Posterior vena cava (tissue), 2 donors: ENCODE measurements at places on chromosomes 13 and 19. TPM values are rescaled to one million over a fixed set of nuclear protein-coding genes. Genes with fewer than 3 reads are reported as not detected.

DNA sequence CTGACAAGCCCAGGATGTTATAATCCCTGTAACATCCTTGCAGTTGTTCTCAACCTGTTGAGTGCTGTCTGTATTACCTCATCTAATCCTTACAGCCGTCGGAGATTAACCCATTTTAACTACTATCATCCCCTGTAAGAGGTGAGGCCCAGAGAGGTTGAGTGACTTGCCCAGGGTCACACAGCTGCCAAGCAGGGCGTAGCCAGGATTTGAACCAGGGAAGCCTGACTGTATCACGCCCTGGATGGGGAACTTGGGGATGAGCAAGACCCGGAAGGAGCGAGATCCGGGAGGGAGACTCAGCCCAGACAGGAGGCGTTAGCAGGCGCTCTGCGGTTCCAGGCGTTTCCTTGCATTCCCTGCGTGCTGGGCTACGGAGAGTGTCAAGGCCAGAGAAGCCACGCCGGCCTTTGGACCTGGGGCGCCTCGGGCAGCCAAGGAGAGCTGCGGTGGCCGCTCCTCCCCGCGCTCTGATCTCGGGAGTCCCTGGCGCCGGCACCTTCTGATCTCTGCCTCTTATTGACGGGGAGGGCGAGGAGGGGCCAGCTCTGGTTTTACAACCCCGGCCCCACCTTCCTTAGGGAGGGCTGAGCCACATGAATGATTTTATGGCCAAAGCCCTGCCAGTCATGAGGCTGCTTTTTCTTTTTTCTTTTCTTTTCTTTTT lies 6.2 kb downstream of the SULT2B1 start:
- no peak for DNase-seq

- no peak for DNase-seq
Observed at GRCh38 chr13:28319528-28319927, 175.4 kb downstream of the FLT1 start.

OR7D2 gene
- total RNA-seq = not detected

PRDX2 gene
- total RNA-seq = 126 TPM

DNA sequence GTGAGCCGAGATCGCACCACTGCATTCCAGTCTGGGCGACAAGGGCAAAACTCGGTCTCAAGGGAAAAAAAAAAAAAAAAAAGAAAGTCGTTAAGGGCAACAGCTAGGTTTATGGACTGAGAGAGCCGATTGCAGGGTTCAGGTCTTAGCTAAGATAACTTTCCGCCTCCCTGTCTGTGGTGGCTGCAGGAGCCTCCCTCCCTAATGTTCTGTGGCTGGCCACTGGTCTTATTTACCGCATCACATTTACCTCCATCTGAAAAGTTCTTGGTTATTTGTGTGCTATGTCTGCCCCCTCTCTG lies 722 bp upstream of the CRTC1 start:
- no peak for DNase-seq

DNA sequence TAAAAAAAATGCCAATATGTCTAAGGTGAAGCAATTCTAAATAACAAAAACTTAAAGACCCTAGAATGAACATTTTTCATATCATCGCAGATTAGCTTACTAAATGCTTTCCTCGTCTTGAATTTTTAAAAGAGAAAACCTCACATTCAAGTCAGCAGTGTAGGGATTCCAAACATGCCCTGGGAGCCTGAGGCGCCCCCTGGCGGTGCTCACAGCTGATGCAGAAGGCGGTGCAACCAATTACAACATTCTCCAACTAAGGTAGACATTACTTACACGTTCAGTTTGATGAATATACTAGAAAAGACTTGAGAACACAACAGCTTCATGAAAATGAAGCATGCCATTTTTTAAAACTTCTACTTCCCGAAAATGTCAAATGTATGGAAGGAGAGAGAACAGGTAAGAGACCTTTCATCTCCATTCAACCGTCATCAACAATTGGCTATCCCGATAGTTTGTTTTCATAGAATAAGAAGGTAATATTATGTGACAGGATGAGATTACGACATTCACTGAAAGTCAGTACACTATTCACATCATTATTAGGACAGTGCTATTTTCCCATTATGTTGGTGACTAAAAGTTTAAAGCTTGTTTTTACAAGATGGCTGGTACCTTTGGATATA lies 304.4 kb downstream of the DCLK1 start:
- DNase-seq = no peak

GRCh38 chr19:39795001-39795400 lies 16.3 kb downstream of the LEUTX start:
- no peak for DNase-seq

DNA sequence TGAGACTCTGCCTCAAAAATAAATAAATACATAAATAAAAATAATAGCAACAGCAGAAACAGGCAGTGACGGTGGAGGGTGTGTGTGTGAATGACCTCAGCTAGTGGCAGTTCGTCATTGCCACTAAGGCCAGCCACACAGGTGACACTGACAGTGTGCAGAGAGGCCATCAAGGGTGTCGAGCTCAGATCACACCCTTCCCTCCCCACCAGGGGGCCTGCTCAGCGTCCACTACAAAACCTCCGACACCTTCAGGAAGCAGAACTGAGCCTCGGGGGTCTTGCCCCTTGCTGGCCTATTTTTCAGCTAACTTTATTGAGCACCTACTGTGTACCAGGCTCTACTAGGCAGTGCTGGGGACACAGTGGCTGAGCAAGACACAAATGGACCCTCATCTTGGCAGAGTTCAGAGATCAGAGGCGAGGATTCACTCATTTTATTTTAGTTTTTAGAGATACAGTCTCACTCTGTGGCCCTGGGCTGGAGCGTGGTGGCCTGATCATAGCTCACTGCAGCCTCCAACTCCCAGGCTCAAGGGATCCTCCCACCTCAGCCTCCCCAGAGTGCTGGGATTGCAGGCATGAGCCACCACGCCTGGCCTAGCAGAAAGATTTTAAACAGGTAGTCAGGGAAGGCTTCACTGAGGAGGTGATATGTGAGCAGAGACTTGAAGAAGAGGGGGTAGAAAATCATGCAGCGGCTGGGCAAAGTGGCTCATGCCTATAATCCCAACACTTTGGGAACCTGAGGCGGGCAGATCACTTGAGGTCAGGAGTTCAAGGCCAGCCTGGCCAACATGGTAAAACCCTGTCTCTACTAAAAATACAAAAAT lies 30.3 kb upstream of the SEMA6B start:
- DNase-seq = no peak

MLLT1 gene
- 49.2 TPM for total RNA-seq

DNA sequence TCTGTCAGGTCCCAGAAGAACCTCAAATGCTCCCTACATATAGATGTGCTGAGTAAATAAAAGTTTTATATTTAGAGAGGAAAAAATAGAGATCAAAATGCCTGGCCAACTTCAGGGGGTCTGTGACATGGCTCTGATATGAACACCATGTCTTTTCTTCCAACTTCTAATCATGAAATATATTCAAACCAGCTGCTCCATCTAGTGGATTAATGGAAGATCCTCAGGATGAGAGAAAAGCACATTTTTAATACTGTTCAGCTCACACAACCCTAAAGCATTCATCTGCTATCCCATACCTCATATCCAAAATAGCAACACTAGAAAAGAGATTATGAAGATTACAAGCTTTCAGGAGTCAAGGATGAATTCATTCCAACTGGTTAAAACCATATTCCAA lies 56.0 kb upstream of the DOCK9 start:
- DNase-seq = no peak

- no peak for DNase-seq
Observed at GRCh38 chr13:103676329-103676728, 610.1 kb upstream of the SLC10A2 start.

DNA sequence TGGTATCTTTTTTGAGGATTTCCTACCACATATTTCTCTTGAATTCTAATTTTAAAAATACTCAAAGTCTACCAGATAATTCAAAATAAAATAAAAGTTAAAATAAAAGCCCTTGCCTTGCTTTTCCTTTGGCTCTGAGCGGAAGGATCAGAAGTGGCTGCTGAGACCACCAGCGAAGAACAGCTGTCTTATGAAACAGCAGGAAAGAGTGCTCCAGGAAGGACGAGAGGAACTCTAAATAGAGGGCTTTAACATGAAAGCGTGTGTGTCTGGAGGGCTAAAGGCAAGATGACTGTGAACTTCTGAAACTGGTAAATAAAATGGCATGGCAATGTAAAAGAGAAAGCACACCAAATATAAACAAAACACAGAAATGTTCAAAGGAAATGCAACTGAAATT lies 521.5 kb upstream of the SPRY2 start:
- DNase-seq = no peak

GAPDHS gene
- total RNA-seq = not detected

TNNI3 gene
- total RNA-seq = not detected

DNA sequence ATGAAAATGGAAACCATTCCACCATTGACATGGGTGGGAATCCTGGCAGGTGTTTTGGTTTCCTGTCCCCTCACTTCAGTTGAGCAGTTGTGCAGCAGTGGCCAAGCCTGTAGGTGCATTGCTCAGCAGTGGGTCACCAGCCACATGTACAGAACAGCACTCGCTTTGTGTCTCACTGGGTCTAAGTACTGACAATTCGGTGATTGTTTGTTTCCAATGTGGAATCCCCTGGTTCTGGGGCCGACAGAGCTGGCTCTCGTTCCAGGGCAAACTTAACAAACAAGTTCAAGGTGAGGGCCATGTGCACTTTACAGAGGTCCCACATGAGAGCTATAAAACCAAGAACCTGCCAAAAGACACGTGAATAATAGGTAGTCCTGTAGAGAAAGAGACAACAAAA lies 54.1 kb upstream of the SPATA13 start:
- no peak for DNase-seq

GRCh38 chr13:48710160-48710559 lies 56.4 kb downstream of the CYSLTR2 start:
- no peak for DNase-seq

DNA sequence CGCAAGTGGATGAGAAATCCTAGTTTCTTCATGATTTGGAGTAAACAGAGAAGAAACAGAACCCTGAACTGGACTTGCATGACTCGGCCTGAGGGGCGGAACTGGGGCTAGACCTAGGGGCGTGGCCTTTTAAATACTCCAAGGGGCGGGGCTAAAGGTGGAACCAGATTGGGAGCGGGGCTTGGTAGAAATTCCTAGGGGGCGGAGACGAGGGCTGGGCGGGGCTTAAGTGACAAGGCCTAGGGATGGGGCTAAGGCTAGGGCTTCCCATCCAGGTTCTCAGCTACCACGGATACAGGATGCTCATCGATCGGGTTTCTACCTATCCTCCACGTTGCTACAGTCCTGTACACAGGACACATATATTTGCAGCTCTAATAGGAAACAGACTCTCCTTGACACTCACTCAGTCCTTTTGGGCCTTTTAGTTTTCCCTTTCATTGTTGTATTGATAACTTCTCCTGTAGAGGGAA lies 372 bp upstream of the ZNF699 start:
- peak; percentile 97 for DNase-seq

PSG6 gene
- total RNA-seq = not detected

ZNF749 gene
- 10.2 TPM for total RNA-seq

DNA sequence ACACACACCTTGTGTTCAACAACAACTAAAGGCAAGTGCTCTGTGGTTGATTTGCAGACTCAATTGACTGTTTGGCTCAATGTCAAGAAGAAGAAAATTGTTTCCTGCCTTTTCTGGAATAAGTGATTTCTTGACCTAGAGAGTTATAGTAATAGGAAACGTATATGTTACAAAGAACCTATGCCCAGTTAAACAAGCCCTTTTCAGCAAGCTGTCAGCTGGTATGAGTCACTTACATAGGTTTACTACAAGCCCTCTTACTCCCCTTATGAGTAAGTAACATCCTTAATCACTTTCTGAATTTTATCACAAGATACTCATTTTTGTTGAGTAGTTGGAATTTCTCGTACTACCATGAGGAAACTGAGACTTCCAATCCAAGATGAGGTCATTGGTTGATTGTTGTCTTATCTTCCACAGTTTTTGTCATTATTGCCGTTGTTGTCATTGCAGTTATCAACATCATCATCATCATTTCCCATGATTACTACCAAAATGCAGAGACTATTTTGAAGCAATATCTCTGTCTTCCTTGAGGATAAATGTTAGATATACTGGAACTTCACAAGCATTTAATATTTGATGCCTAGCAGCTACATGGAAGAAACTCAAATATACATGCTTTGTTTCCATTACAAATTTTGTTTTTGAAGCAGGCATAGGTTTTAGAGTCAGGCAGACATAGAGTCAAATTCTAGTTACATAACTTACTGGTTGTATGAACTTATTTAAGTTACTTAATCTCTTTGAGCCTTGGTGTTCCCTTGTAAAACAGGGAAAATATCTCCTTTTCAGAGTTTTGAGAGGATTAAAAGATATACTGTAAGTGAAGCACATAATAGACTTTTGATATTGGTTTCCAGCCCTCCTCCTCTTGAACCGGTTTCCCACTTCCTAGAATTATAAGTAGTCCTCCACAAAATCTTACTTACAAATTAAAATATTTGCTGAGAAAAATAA lies 106.0 kb downstream of the RAP2A start:
- DNase-seq = no peak

- DNase-seq = no peak
Observed at GRCh38 chr13:62544928-62545327, 1129.3 kb upstream of the PCDH20 start.

DNA sequence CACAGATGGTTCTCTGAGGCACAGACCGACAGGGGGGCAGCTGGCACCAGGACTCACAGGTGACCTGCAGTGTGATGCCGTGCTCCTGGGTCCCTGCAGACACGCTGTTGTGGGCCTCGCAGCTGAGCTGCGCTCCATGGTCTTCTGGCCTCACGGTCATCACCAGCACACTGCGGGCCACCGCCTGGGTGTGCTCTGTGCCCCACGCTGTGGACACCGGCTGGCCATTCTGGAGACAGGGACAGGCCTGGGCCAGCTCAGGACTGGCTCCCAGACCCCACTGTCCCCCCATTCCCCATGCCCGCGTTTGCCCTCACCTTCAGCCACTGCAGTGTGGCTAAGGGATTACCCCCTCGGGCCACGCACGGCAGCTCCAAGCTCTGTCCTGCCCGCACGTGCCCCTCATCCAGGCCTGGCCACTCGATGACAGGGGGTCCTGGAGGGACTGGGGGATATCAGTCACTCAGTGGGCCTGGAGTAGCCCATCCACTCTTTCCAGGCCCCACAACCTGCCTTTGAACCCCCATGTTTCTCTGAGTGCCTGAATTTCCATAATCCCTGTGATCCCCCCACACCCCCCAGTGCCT lies 3.3 kb downstream of the NPHS1 start:
- peak; percentile 76 for DNase-seq

DACT3 gene
- 72.0 TPM for total RNA-seq

PEX11G gene
- 4.1 TPM for total RNA-seq

WDR62 gene
- total RNA-seq = 0.37 TPM

- DNase-seq = no peak
Observed at GRCh38 chr19:55958356-55958755, 10.7 kb downstream of the NLRP8 start.

CDC42EP5 gene
- 25.7 TPM for total RNA-seq

DNA sequence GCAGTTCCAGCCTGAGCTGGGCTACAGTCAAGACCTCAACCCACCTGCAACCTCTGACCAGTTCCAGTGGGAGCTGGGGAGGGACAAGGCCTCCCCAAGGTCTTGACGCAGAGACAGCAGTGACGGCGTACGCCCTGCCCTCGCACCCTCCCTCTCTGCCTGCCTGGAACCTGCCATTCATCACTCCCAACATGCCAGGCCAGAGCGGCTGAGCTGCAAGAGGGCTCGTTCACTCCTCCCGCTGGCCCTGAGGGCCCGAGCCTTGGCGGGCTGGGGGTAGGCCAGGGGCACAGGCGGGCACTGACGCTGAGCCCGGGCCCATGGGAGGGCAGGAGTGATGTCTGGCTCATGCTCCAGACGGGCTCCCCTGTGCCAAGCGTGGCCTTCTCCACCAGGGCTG lies 8.2 kb downstream of the NDUFA11 start:
- no peak for DNase-seq
